ENCODE measurements at places on chromosomes 16 and 17.

- DNase-seq, result no peak
Measured at GRCh38 chr16:14198012-14198411, 126.9 kb downstream of the MRTFB start.

DNA sequence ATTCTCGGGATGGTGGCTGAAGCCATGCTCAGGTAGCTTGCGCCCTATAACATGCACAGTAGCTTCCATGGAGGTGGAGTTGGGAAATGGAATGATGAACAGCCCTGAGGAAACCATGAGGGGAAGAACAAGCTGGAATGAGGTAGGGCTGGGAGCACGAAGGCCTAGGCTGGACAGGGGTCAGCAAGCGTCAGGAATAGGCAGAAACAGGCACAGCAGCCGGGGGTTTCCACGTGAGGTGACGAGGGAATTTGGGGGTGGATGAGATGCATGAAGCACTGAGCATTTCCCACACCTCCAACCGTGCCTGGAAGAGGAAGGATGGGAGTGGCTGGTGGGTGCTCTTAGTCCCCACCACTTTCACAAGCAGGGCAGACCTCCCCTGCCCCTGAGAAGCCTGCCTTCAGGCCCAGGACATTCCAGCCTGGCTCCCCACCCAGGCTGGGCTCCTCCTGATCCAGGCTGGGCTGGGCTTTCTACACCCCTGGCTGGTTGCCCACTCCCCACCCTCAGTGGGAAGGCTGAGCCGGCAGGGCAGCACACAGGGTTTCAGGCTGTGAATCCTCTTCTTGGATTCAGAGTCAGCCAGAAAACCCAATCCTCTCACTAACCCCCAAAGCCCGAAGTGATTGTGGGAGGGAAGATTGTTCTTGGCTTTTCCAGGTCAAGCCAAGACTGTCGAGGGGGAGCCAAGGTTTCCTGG is 21.9 kb downstream of the PLEKHG4 start:
- no peak for DNase-seq

- DNase-seq, result no peak
Measured at GRCh38 chr16:10245002-10245401, 62.8 kb upstream of the GRIN2A start.

DNA sequence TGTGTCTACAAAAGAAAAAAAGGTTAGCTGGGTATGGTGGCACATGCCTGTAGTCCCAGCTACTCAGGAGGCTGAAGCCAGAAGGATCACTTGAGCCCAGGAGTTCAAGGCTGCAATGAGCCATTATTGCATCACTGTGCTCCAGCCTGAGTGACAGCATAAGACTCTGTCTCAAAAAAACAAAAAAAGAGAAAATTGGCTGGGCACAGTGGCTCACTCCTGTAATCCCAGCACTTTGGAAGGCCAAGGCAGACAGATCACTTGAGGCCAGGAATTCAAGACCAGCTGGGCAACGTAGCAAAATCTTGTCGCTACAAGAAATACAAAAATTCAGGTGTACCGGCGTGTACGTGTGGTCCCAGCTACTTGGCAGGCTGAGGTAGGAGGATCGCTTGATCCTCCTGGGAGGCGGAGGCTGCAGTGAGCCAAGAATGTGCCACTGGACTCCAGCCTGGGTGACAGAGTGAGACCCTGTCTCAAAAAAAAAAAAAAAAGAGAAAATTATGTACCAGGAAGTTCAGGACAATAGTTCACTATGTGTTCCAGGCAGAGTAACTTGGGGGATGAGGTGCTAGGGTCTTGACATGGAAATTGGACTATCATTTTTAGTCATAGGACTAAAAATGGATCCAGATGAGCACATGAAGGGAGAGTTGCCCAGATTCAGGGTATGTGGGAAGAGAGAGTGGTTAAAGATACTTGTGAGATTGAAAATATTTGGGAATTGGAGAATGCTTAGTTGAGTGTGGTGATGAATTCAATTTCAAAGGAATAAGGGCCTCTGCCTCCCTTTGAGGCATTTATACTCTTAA is 11.0 kb downstream of the ALDH3A2 start:
- DNase-seq, result no peak

- DNase-seq, result no peak
Measured at GRCh38 chr16:60810250-60810649, 1226.0 kb downstream of the CDH8 start.

DNA sequence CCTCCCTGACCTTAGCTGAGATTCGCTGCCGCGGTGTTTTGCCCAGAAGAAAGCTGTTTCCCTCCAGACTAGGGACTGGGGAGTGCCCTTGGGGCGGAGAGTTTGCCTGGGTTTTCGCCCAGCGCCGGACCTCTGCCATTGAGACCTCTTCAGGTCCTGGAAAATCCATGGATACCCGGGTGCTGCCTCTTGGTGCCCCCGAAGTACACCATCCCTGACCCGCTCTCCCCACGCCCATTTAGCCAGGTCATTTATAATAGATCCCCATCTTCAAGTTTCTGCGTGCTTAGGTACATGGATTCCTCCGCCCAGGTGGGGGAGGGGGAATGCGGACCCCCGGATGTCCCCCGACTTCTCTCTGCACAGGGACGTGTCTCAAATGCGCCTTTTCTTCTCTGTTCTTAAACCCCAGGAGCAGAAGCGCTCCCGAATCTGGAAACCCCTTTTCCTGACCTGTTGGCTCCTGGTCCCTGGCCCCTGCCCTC is 15.0 kb upstream of the CBX8 start:
- no peak for DNase-seq

GRCh38 chr16:51801635-51802034 is 650.6 kb upstream of the SALL1 start:
- no peak for DNase-seq

GRCh38 chr16:85370543-85370880 is 242.6 kb upstream of the GSE1 start:
- no peak for DNase-seq

DNA sequence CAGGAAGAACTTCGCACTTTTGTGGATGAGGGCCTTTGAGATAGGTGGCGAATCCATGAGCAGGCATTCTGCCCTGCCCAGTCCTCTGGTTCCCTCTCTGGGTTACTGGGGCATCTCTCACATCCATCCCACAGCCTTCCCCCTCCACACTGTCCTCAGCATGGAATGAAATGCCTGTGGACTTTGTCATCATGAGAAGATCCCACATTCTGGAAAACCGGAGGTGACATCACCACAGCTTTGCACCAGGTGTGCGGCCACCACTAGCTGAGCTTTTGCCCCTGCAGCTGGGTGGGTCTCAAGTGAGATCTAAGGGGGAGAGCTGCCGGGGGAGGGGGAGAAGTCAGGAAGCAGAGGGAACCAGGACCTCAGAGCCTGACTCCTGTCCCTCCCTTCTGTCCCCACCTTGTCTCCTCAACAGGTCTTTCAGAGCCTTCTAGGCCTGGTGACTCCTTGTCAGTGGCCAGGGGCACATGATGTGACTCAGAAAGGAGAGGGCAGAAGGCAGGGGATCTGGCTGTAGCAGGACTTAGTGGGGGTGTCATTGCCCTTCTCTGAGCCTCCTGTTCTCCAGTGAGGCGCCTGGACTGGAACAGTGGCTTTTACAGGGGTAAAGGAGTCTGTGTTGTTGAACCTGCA is 40.0 kb upstream of the DLX4 start:
- DNase-seq, result no peak

- DNase-seq, result no peak
Measured at GRCh38 chr16:16016388-16016964, 67.1 kb downstream of the ABCC1 start.

GRCh38 chr16:80274576-80275191 is 266.1 kb upstream of the DYNLRB2 start:
- DNase-seq, result no peak
